Stimulated activated CD8-positive, alpha-beta memory T cell treated with anti-CD3 and anti-CD28 coated beads, Interleukin-4, amount 100 ng/mL, for 1 hour (primary cell): ENCODE measurements at places on chromosomes 4 and X.

GRCh38 chr4:76504613-76505465 is 69.8 kb downstream of the SHROOM3 start:
- DNase-seq: no peak

DNA sequence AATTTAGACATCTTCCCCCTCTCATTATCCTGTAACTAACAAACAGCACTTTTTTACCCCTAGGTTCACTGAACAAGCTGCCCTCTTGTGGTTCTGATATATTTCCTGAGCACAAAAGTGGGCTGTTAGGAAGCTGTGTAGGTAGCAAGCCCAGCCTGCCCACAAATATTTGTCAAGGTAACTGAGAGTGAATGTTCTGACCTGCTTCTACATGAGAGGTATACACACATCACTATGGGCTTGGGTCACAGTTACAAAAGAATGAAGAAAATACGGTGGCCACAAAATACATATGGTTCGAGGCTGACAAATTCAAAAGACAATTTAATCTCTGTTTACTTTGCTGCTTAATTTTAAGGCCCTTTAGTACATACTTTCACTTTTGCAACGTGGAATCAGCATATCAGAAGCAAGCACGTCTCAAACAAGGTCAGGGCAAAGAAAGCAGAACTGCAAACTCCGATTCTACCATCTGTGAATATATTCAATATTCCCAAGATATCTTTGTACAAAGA is 78.7 kb downstream of the RBM47 start:
- no peak for DNase-seq

GRCh38 chr4:112451831-112452230 is 64.1 kb downstream of the NEUROG2 start:
- DNase-seq: no peak

- no peak for DNase-seq
These were observed 103.3 kb upstream of the FAT1 start for GRCh38 chr4:186826846-186827533.

DNA sequence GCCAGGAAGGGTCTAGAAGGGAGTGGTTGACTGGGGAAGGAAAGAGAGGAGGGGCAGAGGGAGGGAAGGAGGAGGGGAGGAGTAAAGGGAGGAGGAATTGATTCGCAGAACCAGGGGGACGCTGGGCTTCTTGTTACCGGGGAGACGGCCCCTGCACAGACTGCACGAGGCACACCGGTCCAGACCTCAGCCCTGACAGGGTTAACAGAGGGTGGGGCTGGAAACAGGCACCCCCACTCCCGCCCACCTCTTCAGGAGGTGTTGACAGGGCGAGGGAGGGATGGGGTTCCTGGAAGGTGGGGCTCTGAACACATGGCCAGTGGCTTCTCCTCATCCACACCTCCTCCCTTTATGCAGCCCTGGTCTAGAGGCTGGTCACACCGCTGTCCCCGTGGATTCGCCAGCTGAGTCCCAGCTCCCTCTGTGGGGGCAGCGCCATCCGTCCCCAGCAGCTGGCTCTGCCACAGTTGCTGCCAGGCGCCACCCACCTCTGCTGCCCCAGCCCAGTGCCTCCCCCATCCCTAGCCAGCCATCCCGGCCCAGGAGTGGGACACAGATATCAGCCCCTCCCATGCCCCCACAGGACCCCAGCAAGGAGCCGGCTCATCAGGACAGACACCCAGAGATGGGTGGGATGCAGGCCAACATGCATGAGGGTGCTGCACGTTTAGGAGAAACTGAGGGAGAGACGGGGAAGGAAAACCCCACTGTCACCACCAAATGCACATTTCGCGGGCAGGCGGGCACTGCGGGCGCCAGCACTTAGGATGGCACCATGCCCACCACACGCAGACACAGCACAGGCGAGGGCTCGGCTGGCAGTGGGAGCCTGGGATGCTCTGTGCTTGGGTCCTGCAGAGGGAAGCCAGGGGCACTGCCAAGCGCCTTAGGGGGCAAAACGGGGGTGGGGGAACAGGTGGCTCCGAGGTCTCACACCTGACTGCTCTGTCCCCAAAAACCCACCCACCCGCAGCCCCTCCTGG is 87.6 kb downstream of the ABLIM2 start:
- no peak for DNase-seq

GRCh38 chr4:112848911-112849310 is 200.5 kb upstream of the ANK2 start:
- DNase-seq: no peak

DNA sequence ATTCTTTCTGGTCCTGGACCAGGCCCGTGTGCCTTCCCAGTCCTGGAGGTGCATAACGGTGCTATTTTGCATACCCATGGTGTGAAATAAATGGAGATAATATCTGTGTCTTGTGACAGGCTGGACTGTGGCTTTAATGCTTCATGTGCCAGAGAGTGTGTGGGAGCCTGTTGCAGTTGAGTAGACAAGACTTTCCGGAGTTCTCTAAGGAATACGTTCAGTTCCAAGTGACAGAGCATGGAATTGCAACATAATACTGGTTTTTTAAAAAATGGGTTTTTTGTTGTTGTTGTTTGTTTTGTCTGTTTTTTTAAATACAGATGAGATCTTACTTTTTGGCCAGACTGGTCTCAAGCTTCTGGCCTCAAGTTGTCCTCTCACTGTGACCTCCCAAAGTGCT is 74.0 kb downstream of the HPRT1 start:
- no peak for DNase-seq

DNA sequence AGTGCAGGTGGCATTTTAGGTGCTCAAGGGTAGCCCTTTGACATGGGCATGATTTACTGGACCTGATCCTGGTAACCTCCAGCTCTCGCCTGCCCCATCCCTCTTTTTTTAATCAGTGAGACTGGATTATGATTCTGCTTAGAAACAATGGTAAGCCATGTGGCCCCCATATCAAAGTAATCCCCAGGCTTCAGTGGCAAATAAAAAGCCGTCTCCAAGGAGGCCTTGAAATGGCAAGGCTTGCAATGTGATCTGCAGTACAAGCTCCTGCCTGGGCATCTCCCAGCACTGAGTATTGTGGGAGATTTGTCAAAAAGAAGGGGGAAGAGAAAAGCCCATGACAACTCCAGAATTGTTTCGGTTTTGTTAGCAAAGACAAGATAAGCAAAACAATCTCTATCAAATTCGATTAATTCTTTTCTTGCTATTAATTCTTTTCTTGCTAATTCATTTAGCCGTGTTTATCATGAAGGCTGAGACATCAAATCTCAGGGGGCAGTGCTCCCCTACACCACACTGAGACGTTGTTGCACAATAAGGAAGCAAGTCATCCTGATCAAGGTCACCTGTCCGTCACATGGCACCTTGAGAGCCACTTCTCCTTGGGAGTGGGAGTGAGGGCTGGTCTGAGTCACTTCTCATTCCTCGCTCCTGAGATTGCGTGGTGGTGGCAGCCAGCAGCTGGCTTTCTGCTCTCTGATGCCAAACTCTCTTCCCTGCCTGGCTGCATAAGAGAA is 312.7 kb upstream of the GATB start:
- no peak for DNase-seq

DNA sequence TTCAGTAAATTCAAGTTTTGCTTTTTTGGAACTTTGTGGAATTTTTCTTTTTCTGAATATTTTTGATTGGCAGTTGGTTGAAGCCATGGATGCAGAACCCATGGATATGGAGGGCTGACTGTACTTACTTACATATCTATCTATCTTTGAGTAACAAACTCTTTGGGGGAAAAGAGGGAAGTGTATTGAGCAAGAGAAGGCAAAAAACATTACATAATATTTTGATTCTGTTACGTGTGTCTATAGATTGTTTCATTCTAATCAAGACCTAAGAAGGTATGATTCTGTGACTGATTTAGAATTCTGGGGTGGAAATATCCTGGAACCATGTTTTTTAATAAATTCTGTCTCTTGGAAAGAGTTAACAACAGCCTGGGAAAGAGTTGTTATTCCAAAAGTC is 31.5 kb downstream of the GRSF1 start:
- DNase-seq: no peak

- DNase-seq: no peak
These were observed 17.4 kb upstream of the ADH4 start for GRCh38 chr4:99161373-99162099.

DNA sequence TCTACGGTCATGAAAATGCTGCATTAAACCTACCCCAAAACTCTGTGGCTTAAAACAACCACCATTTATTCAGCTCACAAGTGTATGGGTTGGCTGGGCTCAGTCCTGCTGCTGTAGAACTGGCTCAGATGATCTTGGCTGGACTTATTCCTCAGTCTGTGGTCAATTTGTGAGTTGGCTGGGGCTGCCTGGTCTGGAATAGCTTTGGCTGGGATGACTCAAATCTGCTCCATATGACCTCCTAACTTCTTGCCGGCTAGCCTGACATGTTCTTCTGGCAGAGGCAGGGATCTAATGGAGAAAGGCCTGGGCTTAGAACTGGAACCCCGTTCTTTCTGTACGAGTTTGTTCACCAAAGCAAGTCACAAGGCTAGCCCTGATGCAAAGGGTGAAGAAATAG is 71.7 kb downstream of the CFAP299 start:
- no peak for DNase-seq

DNA sequence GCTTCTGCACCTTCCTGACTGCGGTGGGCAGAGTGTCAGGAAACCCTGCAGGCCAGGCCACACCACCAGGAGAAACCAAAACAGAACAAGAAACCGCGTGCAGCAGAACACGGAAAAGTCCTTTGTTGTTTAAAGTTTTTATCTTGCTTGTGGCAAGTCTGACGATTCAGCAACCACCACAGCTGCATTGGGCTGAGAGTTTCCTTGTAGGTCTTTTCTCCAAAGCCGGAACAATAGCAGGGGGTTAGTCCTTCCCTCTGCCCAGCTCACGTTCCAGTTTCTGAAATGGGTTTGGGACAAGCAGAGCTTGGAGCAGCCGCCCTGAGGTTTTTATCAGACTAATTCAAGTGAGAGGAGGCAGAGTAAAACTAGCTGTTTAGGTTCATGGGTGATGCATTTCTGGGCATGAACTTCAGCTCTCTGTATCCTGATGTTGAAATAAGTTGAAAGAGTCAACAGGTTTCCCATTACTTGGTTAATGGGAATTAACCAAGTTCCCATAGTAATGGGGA is 216.9 kb downstream of the PTTG2 start:
- no peak for DNase-seq

DNA sequence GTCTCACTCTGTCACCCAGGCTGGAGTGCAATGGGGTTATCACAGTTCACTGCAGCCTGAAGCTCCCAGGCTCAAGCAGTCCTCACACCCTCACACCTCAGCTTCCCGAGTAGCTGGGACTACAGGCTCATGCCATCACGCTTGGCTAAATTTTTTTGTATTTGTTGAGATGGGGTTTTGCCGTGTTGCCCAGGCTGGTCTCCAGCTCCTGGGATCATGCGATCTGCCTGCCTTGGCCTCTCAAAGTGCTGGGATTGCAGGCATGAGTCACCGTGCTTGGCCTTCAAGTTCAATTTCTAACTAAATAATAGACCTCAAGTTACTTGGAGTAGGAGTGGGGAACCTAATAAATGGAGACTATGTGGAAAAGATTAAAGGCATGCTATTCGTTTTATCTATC is 48.9 kb downstream of the MND1 start:
- no peak for DNase-seq

DNA sequence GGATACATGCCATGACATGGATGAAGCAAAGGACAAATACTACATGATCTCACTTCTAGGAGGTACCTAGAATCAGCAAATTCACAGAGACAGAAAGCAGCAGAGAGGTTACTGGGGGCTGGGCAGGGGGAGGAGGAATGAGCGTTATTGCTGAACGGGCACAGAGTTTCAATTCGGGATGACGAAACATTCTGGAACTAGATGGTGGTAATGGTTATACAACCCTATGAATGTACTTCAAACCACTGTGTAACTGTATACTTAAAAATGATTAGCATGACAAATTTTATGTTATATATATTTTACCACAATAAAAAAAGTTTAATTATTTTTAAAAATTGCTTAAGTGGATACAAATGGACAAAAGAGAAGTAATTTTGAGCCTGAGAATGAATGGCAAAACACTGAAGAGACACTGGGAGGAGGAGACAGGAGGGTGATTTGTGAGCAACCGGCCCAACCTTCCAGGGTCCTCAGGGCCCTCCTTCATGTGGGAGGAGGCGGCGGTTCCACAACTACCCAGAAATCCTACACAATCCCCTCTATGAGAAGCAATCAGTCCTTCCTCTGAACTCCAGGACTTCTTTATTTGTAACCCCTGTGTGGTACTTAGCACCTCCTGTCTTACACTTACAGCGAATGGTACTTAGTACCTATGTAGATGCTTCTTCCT is 14.1 kb downstream of the ACSL1 start:
- DNase-seq: no peak

GRCh38 chrX:129058405-129058804 is 464.9 kb downstream of the SMARCA1 start:
- no peak for DNase-seq

DNA sequence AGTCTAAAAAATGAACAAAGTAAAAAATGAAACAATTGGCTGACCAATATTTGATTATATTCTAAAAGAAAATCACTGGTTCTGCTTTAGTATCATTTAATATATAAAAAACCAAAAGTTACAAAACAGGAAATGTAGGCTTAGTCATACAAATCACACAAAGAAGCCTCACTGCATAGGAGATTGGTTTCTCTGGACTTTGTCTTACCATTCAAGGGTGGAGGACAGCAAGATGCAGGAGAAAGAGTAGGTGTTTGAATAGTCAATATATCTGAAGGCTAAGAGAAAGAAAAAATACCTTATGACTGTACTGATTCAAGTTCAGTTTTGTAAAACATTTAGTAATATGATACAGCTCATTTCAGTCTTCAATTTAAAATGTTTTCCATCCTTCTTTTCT is 28.6 kb upstream of the TAF9B start:
- no peak for DNase-seq

DNA sequence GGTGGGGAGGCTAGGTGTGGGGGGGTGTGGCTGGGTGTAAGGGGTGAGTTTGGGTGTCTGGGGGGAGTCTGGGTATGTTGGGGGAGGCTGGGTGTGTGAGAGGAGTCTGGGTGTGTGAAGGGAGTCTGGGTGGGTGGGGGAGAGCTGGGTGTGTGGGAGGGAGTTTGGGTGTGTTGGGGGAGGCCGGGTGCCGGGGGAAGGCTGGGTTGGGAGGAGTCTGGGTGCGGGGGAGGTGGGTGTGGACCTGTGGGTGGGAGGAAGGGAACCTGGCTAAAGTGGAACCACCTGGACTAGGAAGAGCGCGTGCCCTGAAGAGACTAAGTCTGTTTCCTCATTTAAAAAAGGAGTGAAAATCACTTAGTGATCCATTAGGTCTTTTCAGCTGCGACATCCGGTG is 18.3 kb downstream of the SPON2 start:
- DNase-seq: no peak

- no peak for DNase-seq
These were observed 33.4 kb upstream of the PHKA2 start for GRCh38 chrX:19017271-19017670.

GRCh38 chr4:164648849-164649212 is 105.1 kb upstream of the SMIM31 start:
- no peak for DNase-seq

- no peak for DNase-seq
These were observed 297.7 kb upstream of the CLNK start for GRCh38 chr4:10982305-10982704.

- no peak for DNase-seq
These were observed 214.5 kb upstream of the TACR3 start for GRCh38 chr4:103934178-103934789.

GRCh38 chr4:80876810-80877209 is 153.7 kb upstream of the BMP3 start:
- no peak for DNase-seq
